ENCODE measurements at places on chromosomes 2 and 18.
A peak's percentile ranks its signal among the peaks of the same experiment; 100 is the strongest.

- no peak for DNase-seq
These were observed 103.2 kb downstream of the ZNF521 start for GRCh38 chr18:25248755-25249154.

- no peak for DNase-seq
These were observed 171.3 kb upstream of the ID2 start for GRCh38 chr2:8510519-8510918.

DNA sequence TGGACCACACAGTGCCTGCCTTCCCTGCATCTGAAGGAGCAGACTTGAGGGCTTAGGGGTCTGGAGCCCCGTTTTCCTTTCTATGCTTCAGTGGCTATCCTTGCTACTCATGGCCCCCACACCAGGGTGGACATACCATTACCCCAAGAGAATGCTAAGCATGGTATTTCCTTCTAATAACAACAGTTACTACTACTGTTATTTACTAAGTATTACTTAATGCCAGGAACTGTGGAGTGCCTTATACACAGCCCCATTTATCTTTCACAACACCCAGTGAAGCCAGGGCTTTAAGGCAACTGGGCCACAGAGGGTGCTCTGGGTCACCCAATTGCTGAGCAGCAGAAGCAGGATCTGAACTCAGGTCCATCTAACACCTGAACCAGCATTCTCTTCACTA, 5.8 kb upstream of the PAX8 start:
- DNase-seq: no peak

GRCh38 chr2:11877764-11878163, 131.3 kb downstream of the LPIN1 start:
- DNase-seq: no peak

- DNase-seq: no peak
These were observed 437.2 kb upstream of the NRXN1 start for GRCh38 chr2:51469102-51469501.

DNA sequence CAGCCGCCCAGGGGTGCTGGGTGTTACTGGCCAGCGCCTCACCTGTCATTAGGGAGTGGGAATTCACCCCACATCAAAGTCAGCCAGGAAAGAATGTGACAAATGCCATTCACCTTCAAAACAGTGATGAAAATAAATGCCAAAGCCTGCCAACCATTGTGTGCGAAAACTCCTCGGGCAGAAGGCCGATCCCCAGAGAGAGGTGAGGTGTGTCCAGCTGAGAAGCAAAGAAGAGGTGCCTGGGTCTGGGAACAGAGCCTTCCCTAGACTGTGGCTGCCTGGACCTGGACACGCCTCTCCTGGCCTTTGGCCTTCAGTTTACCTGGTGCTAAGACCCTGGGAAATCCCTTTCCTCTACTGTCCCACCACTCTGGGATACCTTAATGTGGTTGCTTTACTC, 142.7 kb downstream of the CYP26B1 start:
- no peak for DNase-seq

DNA sequence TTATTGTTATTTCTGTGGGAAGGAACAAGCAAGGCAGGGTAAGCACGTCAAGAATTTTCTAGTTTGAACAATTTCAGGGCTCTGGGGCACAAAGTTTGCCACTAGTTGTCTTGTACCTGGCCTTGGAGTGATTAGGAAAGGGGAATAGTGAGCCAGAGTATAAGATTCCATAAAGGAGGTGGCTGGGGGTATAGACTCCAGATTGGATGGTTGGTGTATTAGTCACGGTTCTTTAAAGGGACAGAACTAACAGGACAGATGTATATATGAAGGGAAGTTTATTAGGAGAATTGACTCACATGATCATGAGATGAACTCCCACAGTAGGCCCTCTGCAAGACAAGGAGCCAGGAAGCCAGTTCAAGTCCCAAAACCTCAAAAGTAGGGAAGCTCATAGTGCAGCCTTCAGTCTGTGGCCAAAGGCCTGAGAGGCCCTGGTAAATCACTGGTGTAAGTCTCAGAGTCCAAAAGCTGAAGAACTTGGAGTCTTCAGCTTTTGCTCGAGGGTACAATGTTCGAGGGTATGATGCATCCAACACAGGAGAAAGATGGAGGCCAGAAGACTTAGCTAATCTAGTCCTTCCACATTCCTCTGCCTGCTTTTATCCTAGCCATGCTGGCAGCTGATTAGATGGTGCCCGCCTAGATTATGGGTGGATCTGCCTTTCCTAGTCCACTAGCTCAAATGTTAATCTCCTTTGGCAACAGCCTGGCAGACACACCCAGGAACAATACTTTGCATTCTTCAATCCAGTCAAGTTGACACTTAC, 31.5 kb upstream of the PTPRM start:
- no peak for DNase-seq

DNA sequence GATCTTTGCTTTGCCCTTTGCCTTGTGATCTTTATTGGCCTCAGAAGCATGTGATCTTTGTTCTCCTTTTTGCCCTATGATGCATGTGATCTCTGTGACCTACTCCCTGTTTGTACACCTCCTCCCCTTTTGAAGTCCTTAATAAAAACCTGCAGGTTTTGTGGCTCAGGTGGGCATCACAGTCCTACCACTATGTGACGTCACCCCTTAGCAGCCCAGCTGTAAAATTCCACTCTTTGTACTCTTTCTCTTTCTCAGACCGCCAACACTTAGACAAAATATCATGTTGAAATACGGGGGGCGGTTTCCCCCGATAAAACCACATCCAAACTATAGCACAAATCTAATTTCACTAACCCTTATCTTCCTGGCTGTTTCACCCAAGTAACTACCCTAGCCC, 76.7 kb upstream of the RAPGEF4 start:
- DNase-seq: no peak

GRCh38 chr18:46601141-46601805, 55.7 kb downstream of the LOXHD1 start:
- DNase-seq: no peak

- DNase-seq: no peak
These were observed 6.4 kb upstream of the TMEFF2 start for GRCh38 chr2:192201116-192201515.

- no peak for DNase-seq
These were observed 70.5 kb upstream of the LMAN1 start for GRCh38 chr18:59429608-59430007.

DNA sequence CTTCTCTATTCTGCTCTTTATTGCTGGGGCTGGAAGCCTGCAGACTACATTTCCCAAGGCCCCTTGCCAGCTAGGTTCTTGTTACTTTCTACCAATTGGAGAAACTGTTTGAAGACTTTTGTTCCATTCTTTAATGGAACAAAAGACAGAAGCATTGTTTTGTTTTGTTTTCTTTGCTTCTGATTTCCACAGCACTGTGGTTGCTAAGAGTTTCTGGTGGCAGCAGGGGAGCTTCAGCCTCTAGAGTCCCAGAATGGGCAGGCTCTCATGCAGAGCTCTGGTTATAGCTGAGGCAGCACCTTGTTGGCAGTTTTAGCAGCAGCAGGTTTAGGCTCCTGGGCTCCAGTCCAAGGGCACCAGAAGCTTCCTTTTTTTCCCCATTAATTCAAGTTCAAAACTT, 234.3 kb downstream of the ETAA1 start:
- DNase-seq: no peak

DNA sequence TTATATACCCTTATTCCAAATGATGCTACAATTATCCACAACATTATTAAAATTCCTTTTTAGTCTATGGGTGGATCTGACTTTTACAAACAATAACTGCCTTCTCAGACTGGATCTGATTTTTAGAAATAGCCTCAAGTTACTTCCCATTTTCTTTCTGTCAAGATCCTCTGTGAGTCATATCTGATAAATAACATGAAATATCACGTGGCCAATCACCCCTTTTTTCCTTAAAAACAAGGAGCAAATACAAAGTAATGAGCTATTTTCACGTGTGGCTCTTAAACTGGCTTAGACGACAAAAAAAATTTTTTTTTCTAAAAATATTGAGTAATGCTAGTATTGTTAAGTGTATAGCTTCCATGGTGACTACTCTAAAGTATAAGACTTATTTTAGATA, 6.7 kb downstream of the PELI1 start:
- no peak for DNase-seq

- DNase-seq: no peak
These were observed 228.4 kb upstream of the MEX3C start for GRCh38 chr18:51425889-51426288.

DNA sequence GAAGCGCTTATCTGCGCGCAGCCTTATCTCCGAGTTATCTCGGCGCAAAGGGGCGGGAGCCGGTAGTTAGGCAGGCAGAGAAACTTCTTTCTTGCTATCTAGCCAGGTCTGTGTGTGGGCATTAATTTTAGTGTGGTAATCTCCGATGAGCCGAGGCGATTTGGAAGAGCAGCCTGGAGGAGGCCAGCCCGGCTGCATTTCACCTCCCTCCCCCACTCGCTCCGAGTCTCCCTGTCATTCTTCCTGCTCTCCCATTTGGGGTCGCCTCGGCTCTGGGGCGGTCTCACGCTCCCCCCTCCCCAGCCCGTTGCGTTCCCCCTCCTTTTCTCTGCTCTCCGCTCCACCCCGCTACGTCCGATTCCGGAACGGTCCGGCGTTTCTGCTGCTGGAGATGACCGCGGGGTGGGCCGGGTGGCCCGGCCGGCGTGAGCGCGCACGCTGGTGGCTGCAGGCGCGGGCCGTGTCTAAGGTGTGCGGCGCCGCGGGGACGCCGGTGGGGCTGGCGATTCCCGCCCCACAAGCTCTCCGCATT, 566 bp downstream of the GATA6 start:
- no peak for DNase-seq

DNA sequence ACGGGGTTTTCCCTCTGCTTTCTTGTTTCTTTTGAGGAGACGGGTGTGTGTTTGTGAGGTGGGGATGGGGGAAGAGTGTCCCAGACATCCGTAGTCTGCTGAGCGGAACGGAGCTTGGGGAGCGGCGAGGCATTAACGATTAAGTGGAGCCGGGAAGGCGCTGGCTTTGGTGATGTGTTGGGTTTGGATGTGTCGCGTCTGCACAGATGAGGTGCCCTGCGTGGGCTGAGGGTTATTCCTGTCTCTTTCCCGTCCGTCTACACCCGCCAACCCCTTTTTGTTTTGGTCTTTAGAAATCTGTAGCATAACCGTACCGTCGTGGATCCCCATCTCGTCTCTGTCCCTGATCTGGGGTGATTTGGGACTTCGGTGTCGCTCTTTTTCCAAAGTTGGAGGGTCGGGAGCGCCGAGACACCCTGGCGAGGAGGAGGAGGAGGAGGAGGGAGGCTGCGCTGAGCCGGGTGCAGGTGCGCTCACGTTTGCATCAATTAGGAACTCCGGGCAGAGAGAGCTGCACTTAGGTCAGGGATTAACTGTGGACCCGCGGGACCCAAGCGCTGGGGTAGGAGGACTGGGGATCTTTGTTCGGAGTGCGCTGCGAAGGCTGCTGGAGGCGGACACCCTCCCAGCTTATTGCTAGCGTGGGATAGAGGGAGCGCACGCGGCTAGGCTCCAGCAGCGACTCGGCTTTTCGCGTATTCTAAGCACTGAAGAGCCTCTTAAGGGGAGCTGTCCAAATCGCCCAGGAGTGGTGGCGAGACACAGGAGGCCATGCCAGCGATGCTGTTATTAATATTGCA, 720.3 kb downstream of the DPP10 start:
- no peak for DNase-seq

- no peak for DNase-seq
These were observed 14.1 kb downstream of the NMS start for GRCh38 chr2:100484390-100484789.

- no peak for DNase-seq
These were observed 508.7 kb downstream of the LRRTM4 start for GRCh38 chr2:77013457-77013856.

- no peak for DNase-seq
These were observed 10.4 kb upstream of the KCNK3 start for GRCh38 chr2:26682155-26682554.

DNA sequence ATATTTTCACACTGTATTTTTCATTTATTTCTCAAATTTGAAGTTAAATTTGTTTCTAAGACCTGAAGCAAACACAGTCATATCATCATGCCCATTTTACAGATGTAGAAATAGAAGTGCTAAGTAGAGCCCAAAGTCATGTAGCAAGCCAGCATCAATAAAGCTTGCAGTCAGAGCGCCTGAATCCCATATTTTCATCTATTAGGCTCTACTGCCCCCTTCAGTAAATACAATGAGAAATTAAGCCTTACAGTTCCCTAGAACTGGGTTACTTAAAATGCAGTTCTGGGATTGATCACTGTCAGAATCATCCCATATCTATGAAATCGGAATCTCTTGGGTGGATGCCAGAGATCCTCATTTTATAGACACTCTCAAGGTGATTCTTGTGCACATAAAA, 419.9 kb downstream of the TGIF1 start:
- DNase-seq: no peak

- no peak for DNase-seq
These were observed 91.5 kb upstream of the SLC8A1 start for GRCh38 chr2:40543381-40543780.

- DNase-seq: no peak
These were observed 11.4 kb upstream of the LRATD1 start for GRCh38 chr2:14621114-14621513.

- DNase-seq: no peak
These were observed 737 bp upstream of the RNF181 start for GRCh38 chr2:85594715-85595300.

- no peak for DNase-seq
These were observed 178.3 kb upstream of the SERPINE2 start for GRCh38 chr2:224217233-224217961.

- DNase-seq: no peak
These were observed 58.9 kb downstream of the TXNL1 start for GRCh38 chr18:56579451-56579850.

DNA sequence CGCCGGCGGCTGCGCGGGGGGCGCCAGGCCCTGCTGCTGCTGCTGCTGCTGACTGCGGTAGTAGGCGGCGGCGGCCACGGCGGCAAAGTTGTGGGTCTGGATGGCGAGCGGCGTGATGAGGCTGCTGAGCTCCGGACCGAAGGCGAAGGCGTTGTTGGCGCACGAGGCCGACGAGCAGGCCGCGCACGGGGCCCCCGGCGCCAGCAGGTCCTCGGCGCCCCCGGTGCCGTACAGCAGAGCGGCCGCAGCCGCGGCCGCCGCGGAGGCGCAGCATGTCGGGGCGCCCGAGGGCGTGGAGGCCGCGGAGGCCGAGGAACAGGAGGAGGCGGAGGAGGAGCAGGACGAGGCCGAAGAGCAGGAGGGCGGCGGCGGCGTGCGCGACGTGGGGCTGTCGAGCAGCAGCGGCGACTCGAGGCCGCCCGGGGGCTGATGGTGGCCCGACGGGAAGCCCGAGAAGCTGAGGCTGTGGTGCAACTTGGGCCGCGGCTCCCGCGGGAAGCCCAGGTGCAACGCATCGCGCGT, 1.8 kb downstream of the ZFP36L2 start:
- peak; percentile 59 for DNase-seq

- DNase-seq: no peak
These were observed 26.7 kb downstream of the FBLN7 start for GRCh38 chr2:112164876-112165275.
